Tibial nerve (tissue), 4 donors: ENCODE measurements at places on chromosomes 2 and 18. TPM values are rescaled to one million over a fixed set of nuclear protein-coding genes. Genes with fewer than 3 reads are reported as not detected.

GRCh38 chr2:68119504-68119903 lies 38.2 kb upstream of the PNO1 start:
- no peak for DNase-seq

DNA sequence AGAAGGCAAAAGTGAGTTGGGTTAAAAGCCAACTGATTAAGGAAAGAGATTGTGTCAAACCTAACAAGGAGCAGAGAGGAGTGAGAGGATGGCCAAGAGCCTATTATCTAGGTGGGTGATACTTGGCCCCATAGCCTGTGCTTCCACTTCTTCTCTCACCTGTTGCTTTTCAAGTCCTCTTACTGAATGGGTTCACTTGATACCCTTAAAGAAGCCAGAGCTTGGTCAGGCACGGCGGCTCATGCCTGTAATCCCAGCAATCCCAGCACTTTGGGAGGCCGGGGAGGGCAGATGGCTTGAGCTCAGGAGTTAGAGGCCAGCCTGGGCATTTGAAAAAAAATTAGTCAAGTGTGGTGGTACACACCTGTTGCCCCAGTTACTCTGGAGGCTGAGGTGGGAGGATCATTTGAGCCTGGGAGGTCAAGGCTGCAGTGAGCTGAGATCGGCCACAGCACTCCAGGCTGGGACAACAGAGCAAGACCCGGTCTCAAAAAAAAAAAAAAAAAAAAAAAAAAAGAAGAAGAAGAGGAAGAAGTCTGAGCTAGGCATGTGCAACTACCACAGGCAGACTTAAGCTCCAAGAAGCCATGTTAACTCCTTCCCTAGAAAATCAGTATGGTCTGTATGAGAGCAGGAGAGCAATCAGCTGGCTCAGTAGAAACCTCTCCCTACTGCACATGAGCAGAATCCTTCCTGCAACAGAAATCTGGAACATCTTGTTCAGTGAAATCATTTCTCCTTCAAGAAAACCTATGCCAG lies 28.4 kb upstream of the ME2 start:
- no peak for DNase-seq

Gene UGT1A7
- not detected for total RNA-seq

Gene ARHGAP28
- total RNA-seq = 6.6 TPM

Gene EGR4
- not detected for total RNA-seq

Gene BCL11A
- total RNA-seq = 0.22 TPM

DNA sequence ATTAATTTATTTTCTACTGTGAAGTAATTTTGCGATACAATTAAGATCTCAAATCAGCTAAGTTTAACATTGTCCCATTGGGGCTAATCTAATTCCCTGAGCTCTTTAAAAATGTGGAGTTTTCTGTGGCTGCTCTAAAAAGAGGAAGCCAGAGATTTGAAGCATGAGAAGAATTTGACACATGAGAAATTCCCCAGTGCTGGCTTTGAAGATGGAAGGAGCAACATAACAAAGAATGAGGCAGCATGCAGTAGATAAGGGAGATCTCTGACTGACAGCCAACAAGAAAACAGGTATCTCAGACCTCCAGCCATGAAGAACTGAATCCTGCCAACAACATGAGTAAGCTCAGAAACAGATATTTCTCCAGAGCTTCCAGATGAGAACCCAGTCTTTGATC lies 308.4 kb downstream of the ZNF804A start:
- no peak for DNase-seq

GRCh38 chr2:31598694-31599093 lies 18.0 kb upstream of the SRD5A2 start:
- DNase-seq = no peak

GRCh38 chr2:216908300-216908699 lies 48.4 kb upstream of the TNP1 start:
- no peak for DNase-seq

Gene B3GNT7
- total RNA-seq = 2.7 TPM

GRCh38 chr2:1664698-1665097 lies 79.6 kb downstream of the PXDN start:
- no peak for DNase-seq

DNA sequence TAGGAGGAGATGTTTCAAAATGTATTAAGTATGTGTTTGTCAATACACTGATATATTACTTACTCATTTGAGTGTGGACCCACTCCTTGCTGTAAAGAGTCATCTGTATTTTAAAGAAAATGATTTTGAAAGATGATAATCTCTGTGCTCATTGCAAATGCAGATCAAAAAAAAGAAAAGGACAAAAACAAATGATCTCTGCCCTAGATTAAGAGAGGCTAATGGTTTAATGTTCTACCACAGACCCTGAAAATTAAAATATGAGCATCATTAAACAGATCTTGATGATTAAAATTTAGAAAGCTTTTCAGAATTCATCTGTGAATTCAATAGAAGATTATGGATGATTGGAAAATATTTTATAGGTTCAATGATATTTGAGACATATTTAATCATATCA lies 136.5 kb downstream of the CNTNAP5 start:
- DNase-seq = no peak

DNA sequence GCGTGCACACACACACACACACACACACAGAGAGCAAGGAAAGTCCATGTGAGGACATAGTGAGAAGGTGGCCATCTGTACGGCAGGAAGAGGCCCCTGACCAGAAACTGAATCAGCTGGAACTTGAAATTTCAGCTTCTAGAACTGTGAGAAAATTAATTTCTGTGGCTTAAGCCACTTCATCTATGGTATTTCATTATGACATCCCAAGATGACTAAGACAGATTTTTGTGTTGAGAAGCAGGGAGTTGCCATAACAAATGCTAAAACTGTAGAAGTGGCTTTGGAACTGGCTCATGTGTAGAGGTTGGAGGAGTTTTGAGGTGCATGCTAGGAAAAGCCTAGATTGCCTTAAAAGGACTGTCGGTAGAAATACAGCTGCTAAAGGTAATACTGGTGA lies 63.4 kb upstream of the ZBTB7C start:
- no peak for DNase-seq

Gene TSHZ1
- 23.7 TPM for total RNA-seq

DNA sequence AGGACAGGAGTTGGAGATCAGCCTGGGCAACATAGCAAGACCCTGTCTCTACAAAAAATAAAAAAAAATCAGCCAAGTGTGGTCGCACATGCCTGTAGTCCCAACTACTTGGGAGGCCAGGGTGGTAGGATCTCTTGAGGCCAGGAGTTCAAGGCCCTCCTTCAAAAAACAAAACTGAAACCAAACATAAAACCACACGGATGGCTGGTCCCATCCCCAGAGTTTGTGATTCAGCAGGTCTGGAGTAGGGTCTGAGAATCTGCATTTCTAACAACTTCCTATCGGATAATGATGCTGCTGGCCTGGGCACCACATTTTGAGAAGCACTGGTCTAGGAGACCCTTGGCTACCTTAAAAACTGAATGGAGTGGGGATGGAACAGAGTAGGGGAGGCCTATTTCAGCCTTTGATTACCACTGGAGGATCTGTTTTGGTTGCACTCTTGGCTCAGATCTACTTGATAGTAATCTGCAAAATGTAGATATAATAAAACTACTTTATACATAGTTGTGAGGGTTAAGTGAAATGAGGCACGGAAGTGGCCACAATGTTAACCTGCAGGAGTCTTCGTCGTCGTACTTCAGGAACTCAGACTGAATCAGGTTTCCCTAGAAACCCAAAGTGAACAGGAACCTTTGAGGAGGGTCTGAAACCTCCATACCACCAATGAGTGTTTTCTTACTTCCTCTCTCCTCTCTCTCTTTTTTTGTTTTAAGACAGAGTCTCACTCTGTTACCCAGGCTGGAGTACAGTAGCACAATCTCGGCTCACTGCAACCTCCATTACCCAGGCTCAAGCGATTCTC lies 25.5 kb upstream of the NFE2L2 start:
- no peak for DNase-seq

- peak; percentile 25 for DNase-seq
Measured at GRCh38 chr2:11478899-11479605, 13.1 kb upstream of the E2F6 start.

- no peak for DNase-seq
Measured at GRCh38 chr18:48985161-48985560, 34.4 kb upstream of the SMAD7 start.

Gene VAMP8
- total RNA-seq = 24.0 TPM

Gene NTSR2
- 0.87 TPM for total RNA-seq

GRCh38 chr2:176521878-176522670 lies 252.8 kb downstream of the MTX2 start:
- no peak for DNase-seq

Gene HOXD9
- 1.9 TPM for total RNA-seq

DNA sequence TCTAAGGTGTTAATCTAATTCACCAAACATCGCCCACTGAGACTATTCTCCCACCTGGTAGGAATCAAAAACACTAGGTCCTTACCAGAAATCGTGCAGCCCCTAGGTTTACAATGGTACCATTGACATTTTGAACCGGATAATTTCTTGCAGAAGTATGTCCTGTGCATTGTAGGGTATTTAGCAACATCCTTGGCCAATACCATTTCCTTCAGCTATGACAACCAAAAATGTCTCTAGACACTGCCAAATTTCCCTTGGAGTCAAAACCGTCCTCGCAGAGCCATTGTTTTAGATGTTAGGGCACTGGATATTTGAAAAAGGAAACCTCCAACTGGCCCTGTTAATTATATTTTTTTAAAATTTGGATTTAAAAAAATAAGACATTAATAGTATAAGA lies 3.8 kb downstream of the VPS54 start:
- no peak for DNase-seq

DNA sequence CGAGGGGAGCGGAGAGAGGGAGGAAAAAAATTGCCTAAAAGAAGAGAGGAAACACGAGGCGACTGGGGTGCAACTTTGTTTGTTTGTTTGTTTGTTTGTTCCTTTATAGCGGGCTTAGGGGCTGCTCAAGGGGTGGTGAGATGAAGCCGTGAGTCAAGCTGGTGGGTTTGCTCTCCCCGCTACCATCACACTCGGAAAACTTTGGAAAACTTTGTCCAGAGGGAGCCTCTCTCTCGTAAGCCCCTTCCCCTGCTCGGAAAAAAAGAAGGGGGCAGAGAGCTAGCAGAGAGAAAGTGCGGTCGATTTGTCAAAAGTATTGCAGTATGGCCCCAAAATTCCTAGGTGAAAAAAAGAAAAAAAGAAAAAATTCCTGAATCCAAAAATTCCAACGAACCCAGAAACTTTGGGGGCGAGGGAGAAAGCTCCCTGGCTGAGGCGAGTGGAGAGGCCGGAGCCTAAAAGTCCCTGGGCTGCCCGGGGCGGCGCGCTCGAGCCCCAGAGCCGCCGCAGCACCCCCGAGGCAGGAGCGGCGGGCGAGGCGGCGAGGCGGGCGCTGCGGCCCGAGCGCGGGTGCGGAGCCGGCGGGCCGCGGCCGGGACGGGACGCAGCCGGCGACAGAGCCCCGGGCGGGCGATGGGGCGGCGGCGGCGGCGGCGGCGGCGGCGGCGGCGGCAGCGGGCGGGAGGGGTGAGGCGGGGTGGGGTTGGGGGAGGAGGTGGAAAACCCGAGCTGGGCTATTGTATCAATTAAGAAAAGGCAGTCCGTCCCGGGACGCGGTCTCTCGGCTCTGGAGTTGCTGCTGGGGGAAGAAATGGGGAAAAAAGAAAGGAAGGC lies 558 bp upstream of the CYP26B1 start:
- DNase-seq = no peak

Gene SAP130
- 6.1 TPM for total RNA-seq

Gene ALPI
- total RNA-seq = not detected

Gene POTEE
- total RNA-seq = not detected

- DNase-seq = peak; percentile 67
Measured at GRCh38 chr2:43219383-43220228, 6.8 kb downstream of the ZFP36L2 start.

- DNase-seq = no peak
Measured at GRCh38 chr2:100262046-100262445, 60.3 kb downstream of the LONRF2 start.

Gene EVA1A
- total RNA-seq = 1.6 TPM

DNA sequence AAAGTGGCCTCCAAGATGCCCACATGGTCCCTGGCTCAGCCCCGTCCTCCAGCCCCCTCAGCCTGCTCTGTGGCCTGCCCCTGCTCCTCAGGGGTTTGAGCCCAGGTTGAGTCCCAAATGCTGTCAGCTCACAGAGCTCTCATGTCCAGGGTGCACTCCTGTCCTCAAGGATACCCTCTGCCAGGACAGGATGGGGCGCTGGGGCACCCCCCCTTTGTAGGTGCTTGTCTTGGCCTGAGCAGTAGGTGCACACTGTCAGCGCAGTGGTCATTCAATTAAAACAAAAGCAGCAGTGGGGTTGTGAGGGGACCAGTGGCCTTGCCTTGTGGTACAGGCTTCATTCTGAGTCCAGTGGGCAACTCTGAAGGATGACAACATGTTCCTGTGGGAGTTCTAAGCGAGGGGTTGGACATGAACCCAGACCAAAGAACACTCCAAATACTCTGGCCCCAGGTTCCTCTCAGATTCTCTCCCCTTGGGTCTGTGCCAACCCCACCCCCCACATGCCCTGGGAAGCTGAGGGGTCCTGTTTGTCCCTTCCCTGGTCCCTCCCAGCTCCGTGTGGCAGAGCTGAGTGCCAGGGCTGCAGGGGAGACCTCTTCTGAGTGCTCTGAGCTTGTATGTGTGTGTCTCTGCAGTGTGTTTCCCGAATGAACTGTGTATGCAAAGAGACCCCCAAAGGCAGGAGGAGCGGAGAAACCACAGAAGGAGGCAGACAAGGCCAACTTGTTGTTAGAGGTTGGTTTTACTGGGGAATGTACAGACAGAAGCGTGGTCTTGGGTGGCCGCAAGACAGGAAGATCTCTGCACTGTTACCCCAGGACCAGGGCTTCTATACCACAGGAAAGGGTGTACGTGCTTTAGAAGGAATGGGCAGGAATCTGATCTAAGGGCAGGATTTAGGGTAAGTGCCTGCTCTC lies 155.6 kb upstream of the HS6ST1 start:
- no peak for DNase-seq

Gene OTOS
- total RNA-seq = not detected

DNA sequence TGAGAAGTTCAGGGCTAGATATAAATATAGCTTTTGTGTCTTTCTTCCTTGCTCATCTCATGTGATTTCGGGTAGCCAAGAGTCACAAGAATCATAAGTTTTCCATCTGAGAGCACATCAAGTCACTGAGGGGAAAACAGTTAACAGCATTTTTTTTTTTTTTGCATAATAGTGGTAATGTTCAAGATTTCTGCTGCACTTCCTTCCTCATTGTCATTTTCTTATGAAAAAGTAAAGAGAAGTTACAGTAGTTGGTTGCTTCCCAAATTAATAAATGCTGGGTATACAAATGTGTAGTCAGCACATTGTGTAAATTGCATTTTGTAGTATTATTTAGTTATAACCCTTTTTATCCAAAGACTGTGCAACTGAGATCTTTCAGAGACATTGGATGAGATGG lies 93.6 kb downstream of the ZEB2 start:
- DNase-seq = no peak

Gene IL36RN
- total RNA-seq = not detected

Gene ANKRD53
- 9.0 TPM for total RNA-seq

Gene CYRIA
- total RNA-seq = 3.3 TPM

Gene GALNT14
- total RNA-seq = 0.78 TPM
